ENCODE measurements at places on chromosomes 7 and 10.

DNA sequence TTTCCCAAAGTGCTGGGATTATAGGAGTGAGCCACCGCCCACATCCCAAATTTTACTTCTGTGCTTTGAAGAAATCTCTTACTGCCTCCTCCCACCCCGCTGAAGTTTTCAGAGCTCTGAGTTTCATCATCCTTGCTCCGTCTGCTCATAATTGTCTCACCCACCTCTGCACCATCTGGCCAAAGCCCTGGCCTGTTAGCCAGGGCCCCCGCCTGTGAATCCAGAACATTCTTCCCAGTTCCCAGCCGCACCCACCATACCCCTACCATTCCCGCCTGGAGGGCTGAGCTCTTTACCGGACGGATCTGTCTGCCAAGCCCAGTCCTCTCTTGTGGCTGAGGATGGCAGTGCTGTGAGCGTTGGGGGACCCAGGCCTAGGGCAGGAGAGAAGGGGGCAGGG is 14.5 kb downstream of the SSC4D start:
- no peak for DNase-seq

DNA sequence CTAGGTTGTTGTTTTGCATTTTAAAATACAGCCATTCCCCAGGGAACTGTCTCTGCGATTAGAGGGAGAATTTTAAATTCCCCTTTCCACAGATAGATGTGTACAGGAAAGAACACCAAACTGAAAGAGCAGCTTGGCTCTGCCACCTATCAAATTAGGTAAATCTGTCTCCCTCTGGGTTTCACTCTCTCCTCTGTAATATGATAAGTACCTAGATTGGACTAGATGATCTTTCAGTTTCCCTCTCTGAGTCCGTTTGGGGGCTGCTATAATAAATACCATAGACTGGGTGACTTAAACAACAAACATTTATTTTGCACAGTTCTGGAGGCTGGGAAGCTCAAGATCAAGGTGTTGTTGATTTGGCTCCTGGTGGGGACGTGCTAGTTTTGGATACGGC is 186.0 kb downstream of the KIF20B start:
- DNase-seq = no peak

GRCh38 chr10:107790271-107790670 is 625.8 kb upstream of the SORCS1 start:
- no peak for DNase-seq

DNA sequence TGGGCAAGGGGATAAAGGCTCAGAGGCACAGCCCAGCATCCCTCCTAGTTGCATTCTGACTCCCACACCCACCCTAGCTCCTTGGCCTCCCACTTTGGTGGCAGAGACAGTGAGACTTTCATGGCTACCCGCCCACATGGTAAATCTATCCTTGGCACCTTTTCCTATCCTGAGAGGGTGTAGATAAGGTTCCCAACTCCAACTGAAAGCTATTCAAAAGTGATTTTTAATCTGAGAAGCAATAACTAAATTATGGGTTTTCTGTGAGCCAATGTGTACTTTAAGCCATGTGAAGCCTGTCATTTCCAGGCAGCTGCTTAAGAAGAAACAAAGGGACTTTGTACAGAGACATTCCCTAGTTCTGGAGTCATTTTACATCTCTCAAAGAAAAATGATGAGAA is 9.1 kb downstream of the LAMB1 start:
- DNase-seq = no peak

- DNase-seq = no peak
These were observed 610.6 kb downstream of the ZWINT start for GRCh38 chr10:55750458-55750857.

DNA sequence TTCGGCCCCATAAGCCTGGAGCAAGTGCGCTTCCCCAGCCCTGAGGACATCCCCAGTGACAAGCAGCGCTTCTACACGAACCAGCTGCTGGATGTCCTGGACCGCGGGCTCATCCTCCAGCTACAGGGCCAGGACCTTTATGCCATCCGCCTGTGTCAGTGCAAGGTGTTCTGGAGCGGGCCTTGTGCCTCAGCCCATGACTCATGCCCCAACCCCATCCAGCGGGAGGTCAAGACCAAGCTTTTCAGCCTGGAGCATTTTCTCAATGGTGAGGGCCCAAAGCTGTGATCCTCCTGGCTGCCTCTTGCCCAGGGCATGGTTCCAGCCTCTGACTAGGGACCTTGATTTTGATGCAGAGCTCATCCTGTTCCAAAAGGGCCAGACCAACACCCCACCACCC is 10.1 kb downstream of the IRF5 start:
- no peak for DNase-seq

- no peak for DNase-seq
These were observed 40.5 kb downstream of the RCC1L start for GRCh38 chr7:75033064-75033463.

- DNase-seq = no peak
These were observed 5.1 kb downstream of the TCTN3 start for GRCh38 chr10:95688648-95689047.

GRCh38 chr10:85284778-85285770 is 956.7 kb downstream of the CCSER2 start:
- no peak for DNase-seq

DNA sequence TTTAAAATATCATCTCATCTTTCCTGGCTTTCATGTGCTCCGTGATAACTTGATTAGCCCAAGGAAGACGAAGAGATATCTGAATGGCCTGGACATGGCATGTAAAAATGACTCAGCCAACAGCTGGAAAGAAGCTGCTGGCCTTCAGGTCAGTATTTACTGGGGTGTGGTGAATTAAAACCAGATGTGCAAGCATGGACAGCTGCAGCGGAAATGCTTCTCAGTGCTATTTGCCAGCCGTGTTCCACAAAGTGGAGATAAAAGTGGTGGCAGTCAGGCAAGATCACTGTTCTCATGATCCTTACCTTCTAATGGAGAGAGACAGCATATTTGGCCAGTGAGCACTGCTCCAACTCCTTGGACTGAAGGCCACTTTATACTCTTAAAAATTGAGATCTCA is 203.1 kb upstream of the VSTM2A start:
- no peak for DNase-seq

DNA sequence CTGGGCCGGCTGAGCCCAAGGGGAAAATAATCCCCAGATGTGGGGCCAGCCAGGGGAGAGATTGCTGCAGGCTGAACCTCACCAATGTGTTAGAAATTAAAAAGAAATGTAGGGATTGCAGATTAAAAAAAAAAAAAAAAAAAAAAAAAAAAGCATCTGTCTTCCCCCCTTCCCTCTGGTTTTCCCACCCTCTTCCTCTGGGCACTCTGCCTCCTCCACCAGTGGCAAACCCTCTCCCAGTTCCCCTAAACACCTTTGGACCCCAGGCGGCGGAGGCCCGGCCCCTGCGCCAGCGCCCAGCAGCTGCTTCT is 7.1 kb downstream of the MNX1 start:
- DNase-seq = no peak

GRCh38 chr10:106898446-106898845 is 266.1 kb downstream of the SORCS1 start:
- DNase-seq = no peak

- DNase-seq = peak; percentile 47
These were observed 18.0 kb downstream of the ADAP1 start for GRCh38 chr7:936386-937054.

- no peak for DNase-seq
These were observed 160.5 kb downstream of the AOAH start for GRCh38 chr7:36563706-36564327.

- DNase-seq = no peak
These were observed 28.3 kb downstream of the EBF3 start for GRCh38 chr10:129935867-129936152.

DNA sequence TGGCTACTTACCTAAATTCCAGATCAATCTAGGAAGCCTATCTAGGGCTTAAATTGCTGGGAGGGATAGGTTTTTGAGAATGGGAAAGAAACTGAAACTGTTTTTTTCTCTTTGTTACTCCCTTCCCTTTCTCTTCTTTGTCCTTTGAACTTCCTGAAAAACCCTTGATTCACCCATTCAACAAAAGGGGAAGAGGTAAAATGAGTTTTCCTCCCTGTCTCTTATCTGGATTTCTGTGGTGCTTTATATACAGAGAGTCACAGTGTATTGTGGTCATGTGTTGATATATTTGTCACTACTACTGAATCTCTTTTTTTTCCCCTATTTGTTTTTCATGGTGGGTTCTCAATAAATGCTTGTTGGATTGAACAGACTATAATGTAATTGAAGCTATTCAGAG is 19.8 kb upstream of the NUP205 start:
- no peak for DNase-seq

DNA sequence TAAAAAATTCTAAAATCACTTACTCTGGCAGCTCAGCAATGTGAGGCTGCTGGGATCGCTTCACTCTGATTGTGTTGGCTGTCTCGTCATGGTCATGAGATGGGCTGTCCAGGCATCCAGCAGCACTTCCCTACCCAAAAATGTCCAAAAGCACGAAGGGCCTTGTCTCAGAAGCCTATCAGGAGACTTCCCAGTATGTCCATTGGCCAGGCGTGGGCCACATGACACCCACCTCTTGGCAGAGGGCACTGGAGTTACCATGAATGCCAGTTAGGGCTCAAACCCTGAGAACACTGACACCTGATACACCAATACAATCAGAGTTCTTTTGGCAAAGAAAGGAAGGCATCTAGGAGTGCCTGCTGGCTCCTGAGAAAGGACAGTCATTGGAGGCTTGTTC is 27.0 kb upstream of the GLI3 start:
- no peak for DNase-seq

DNA sequence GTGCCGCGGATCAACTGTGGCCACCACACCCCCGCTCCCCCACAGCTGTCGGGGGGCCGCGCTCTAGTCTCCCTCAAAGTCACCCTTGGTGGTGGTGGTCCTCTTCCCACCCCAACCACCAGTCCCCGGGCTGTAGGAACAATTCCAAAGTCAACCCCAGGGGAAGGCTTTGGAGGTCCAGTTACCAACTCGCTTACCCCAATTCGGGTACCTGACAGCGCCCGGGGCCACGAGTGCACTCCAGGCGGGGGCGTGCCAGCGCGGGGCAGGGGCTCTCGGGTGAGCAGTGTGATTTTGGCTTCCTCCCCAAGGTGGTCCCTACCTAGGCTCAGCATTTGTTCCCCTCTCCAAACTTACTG is 584 bp upstream of the ZMIZ1 start:
- no peak for DNase-seq

- peak; percentile 17 for DNase-seq
These were observed 151.6 kb downstream of the KIAA1217 start for GRCh38 chr10:24360282-24361127.

DNA sequence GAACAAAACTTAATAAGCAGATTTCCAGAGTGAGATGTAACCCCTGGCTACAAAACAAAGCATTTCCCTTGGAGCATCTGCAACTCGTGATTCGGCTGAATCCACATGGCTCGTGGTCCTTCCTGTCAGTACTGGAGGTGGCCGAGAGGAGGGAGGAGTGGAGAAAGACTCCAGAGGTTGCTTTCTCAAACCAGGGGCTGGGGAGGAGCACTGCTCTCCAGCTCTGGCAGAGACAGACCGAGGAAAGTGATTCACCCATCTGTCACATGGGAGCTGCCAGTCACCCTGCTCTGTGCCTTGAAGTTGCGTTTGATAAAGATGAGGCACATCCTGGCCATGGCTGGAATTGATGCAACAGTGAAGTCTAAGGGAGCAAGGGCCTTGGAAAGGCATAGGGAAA is 72.7 kb downstream of the COL13A1 start:
- DNase-seq = no peak

DNA sequence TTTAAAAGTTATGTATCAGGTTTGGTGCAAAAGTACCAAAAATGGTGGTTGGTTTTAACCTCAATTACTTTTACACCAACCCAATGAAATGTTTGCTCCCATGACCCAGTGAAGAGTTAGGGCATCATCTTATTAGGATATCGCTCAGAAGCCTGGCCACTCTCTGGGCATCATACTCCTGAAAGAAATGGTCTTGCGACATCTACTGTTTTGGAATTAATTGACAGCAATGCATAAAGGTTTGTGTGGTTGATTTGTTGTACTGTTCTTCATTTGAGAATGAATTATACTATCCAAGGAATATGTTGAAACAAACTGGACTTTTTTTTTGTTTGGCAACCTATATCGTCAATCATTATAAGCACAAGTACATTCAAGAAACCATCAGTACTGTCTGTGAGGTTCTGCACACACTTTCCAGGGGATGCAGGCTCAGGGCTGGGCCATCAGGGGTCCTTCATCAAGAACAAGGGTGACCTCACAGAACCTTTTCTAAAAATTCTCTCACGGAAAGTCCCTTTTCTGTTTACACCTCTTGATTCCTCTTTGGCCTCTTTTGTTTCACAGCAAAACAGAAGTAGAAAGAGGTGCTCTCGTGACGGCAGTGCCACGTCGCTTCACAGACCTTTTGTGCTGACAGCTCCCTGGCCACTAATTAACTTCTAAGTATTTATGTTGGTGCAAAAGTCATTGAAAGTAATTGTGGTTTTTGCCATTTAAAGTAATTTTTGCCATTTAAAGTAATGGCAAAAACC is 117.2 kb upstream of the KLF6 start:
- peak; percentile 20 for DNase-seq

DNA sequence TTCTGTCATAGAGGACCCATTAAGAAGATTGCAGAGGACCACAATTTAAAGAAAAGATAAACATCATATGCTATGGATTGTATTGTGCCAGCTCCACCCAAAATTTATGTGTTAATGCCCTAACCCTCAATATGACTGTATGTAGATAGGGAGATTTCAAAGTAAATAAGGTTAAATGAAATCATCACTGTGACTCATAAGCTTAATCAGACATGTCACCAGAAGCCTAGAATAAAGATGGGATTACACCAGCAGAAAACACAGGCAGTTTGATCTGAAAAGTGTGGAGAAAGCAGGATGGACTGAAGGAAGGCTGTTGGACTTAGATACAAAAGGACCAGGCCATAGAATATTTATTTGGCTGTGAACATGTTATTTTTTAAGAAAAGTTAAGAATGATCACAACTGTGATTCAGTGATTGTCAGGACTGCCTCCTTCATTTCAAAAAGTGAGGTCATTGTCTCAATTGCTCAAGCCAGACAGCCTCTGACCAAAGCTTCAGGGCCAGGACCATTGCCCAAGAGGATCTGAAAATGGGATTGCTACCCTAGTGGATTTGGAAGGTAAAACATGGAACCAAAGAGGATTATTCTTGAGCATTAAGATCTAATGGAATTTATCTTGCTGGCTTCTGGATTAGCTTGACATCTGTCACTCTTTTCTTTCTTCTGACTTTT is 270.8 kb upstream of the POM121L12 start:
- no peak for DNase-seq

DNA sequence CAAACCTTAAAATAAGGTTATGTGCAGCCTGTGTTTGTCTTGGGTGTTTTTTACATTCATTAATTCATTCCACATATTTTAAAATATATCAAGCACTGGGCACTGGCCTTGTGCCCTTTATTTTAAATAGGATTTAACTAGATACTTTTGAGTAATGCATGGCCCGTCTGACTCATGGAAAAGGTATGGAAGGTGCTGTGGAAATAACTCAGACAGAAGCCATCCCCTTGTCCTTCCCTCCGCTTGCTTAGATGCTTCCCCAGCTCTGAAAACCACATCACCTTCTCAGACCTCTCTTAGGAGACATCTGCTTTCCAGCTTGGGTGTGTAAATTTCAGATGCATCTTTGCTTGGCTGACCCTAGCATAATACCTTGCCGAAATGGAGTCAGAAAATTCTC is 30.5 kb downstream of the SLC18A2 start:
- DNase-seq = no peak

- DNase-seq = no peak
These were observed 323.0 kb downstream of the GALNT17 start for GRCh38 chr7:71454981-71455380.
